ENCODE measurements at places on chromosomes 4 and X. TPM values are rescaled to one million over a fixed set of nuclear protein-coding genes. Genes with fewer than 3 reads are reported as not detected.

Gene SSX3
- total RNA-seq = not detected

Gene TBCK
- 33.1 TPM for total RNA-seq

Gene PNMA3
- total RNA-seq = 1.4 TPM

Gene GRK4
- 5.2 TPM for total RNA-seq

Gene CFAP99
- total RNA-seq = not detected

Gene SUPT20HL1
- total RNA-seq = not detected

Gene N4BP2
- 32.2 TPM for total RNA-seq

Gene PARM1
- not detected for total RNA-seq
